ENCODE measurements at places on chromosomes 11 and 22.

DNA sequence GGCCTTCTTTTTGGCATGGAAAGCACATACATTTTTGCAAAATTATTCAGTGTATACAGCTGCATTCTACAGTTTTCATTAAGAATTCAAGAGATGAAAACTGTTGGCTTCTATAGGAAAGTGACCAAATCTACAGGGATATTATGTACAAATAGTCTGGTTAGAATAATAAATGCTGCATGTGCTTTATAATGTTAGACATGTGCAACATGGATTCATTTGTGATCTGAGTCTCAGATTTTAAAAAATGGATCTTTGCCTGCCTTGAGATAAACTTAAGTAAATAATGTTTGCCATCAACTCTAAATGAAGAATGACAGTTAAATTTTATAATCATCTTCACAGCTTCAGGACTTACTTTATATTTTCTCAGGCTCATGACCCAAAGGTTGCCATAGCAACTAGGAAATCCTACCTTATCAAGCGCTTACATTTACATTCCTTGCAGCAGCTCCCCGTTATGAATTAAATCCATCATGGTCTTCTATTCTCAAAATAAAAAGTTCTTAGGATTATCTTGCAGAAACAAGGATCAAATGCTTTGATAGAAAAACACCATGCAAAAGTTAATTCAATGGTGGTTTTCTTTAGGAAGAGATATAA is 200.2 kb downstream of the CADM1 start:
- peak; percentile 34 for DNase-seq

DNA sequence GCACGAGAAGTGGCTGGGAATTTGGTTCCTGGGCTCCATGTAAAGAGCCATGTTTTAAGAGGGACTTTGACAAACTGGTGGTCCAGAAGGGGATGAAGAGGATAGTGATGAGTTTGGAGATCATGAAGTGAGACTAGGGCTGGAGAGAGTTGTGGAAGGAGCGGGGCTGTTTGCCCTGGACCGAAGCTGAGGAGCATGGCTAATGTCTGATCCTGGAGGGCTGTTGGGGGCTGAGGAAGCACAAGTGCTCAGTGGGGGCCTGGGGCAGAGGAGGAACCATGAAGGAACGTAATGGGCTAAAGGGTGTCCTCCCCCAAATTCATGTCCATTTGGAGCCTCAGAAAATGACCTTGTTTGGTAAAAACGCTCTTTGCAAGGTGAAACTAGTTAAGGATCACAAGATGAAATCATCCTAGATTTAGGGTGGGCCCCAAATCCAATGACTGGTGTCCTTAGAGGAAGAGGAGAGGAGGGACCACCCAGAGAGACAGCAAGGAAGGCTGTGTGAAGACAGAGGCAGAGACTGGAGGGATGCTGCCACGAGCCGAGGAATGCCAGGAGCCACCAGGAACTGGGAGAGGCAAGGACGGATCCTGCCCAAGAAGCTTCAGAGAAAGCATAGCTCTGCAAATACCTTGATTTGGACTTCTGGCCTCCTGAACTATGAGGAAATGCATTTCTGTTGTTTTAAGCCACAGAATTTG is 107.3 kb upstream of the LMO1 start:
- DNase-seq = no peak

DNA sequence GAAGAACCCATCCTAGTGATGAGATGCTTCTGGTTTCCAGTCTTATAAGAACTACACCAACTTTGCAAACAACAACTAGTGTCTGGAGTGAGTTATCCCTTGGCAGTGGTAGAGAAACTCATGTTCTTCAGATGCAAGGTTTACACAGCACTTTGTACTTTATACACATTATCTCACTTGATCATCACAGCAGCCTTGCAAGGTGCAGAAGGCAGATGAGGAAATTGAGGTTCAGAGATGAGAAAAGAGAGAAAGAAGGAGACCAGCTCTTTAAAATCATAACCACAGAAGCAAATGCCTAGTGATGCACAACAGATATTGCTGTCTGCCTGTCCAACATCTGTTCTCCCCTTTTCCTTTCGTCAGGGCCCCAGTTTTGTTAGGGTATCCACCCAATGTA is 16.7 kb upstream of the CD44 start:
- DNase-seq = no peak

- peak; percentile 51 for DNase-seq
These were observed 1168.1 kb downstream of the LRRC4C start for GRCh38 chr11:40291329-40291728.
